ENCODE measurements at places on chromosomes 4 and X.

DNA sequence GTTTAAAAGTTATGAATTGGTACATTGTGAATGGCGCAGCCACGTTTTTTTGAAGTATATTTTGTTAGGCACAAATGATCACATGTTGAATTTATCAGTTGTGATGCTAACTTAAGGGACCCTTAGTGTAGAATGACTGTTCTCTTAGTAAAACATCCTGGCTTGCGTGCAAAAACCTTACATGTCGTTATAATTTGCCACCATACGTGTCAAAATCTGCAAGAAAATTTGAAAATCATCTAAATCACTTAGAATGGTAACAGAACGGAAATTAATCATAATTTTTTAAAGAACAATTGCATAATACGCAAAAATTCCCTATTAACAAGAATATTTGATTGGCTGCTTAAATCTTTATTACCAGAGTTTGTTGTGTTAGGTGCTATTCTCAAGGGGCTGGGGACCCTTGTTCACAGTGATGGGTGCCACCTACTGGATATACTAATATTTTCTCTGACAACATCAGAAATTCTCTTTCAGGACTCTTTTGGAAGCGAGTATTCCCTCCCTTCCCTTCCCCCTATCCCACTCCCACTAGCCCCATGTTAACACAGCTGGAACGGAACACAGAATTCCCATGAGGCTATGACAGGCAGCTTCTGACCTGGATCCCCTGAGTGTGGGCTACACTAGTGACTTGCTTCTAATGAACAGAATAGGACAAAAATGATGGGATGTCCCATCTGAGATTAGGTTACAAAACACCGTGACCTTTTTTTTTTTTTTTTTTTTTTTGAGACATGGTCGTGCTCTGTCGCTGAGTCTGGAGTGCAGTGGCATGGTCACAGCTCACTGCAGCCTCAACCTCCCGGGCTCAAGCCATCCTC is 71.8 kb downstream of the SUPT20HL2 start:
- DNase-seq = no peak

- no peak for DNase-seq
These were observed 92.2 kb upstream of the PGRMC2 start for GRCh38 chr4:128379860-128380259.

GRCh38 chrX:95040104-95040503 is 1366.1 kb downstream of the FAM133A start:
- no peak for DNase-seq

GRCh38 chr4:81966676-81967075 is 407.1 kb downstream of the HNRNPD start:
- no peak for DNase-seq

DNA sequence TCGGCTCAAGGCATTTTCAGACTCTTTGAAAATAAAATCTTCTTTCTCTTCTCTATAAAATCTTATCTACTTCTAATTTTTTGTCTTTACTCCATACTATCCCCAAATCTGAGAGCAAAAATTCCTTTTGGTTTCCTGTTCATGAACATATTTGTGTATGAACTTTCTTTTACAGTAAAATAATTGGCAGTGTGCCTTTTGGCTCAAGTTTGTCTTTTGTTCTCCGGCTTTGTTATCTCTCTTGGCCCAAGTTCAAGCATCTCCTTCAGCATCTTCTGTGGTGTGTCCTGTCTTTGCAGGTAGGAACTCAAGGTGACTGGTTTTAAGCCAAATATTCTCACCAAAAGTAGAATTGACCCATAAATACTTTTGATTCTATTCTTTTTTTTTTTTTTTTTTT is 276.6 kb upstream of the FAT1 start:
- no peak for DNase-seq

GRCh38 chr4:26900765-26901164 is 40.1 kb downstream of the STIM2 start:
- no peak for DNase-seq

- DNase-seq = no peak
These were observed 112.5 kb downstream of the ADRA2C start for GRCh38 chr4:3878678-3879077.

GRCh38 chr4:138951764-138952163 is 63.8 kb upstream of the NOCT start:
- no peak for DNase-seq

DNA sequence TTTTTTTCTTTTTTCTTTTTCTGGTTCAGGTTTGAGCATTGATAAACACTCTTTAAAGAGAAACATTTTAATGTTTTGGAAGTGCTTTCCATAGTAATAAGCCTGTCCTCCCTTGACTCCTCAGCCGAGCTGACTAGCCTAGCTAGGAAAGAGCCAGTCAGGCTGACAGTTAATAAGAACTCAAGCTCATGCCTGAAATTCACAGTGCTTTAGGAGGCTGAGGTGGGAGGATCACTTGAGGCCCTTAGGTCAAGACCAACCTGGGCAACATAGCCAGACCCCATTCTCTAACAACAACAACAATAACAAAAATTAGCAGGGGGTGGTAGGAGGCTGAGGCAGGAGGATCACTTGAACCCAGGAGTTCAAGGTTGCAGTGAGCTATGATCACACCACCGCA is 53.4 kb upstream of the ZCCHC13 start:
- DNase-seq = no peak

- DNase-seq = no peak
These were observed 232.9 kb upstream of the CXXC4 start for GRCh38 chr4:104727643-104728042.

GRCh38 chr4:76772498-76773106 is 125.3 kb downstream of the SOWAHB start:
- DNase-seq = peak; percentile 52

GRCh38 chr4:8015512-8015911 is 75.9 kb upstream of the AFAP1 start:
- no peak for DNase-seq

Data from skeletal muscle cell (primary cell).